Mesothelial cell of epicardium (in vitro differentiated cells): ENCODE measurements at places on chromosomes 1 and 21.

GRCh38 chr1:163205513-163205912 is 2.8 kb upstream of the RGS5 start:
- no peak overlapping the region for H3K27ac ChIP-seq
- H3K4me3 ChIP-seq = no peak overlapping the region
- peaks cover 29% of the 10 kb centered on the region for H3K4me1 ChIP-seq
- DNase-seq = no peak

- DNase-seq = no peak
- H3K36me3 ChIP-seq = no peaks in the 10 kb centered on the region
- no peak overlapping the region for H3K4me3 ChIP-seq
Measured at GRCh38 chr21:43825242-43825935, 36.0 kb downstream of the RRP1 start.

DNA sequence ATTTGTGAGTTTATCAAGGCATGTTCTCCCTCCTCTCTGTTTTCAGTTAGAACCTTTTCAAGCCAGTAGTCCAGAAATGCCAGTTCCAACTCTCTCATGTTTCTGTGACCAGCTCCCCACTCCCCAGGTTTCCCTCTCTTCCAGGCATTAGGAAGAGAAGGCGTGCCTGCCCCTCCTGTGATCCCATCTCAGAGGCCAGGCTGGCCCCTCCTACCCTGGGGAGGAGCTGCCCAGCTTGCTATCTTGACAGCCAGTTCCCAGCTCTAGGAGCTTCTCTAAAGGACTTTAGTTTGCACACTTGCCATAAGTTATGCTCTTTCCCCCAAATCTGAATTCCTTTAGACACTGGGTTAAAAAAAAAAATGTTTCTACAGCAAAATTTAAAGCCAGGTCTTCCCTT is 8.9 kb downstream of the HYI start:
- H3K36me3 ChIP-seq = peaks cover 35% of the 10 kb centered on the region
- no peak overlapping the region for H3K4me3 ChIP-seq
- no peaks in the 10 kb centered on the region for H3K27me3 ChIP-seq
- peak overlapping the region; percentile 21 for H3K27ac ChIP-seq

DNA sequence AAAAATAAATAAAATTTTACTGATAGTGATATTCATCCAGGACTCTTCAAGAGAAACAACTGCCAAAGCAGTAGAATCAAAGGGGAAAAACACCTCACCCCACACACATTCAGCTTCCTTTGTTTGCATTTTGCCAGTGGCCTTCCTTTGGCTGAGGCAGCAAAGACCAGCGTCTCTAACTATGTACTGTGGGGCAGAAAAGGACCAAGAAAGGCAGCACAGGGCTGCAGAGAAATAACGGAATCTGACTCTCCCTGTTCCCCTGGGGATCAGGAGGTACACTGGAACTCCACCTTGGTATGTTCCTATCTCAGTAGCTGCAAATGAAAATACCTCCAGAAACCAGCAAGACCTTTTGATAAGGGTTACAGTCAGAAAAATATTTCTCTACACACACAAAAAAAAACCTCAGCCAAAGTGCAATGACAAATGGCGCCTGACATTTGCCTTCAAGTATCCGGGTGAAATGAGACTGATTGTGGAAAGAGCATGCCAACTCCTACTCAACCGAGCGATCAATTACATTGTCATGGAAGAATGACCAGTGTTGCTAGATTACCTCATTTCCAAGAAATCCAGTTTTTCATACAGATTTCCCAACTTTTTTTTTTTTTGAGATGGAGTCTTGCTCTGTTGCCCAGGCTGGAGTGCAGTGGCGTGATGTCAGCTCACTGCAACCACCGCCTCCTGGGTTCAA is 50.9 kb downstream of the TARBP1 start:
- no peaks in the 10 kb centered on the region for H3K4me1 ChIP-seq
- H3K36me3 ChIP-seq = peaks cover 25% of the 10 kb centered on the region
- H3K27ac ChIP-seq = no peak overlapping the region
- H3K4me3 ChIP-seq = no peak overlapping the region
- DNase-seq = no peak

- peaks cover 2% of the 10 kb centered on the region for H3K36me3 ChIP-seq
- peak overlapping the region; percentile 77 for H3K27ac ChIP-seq
- no peak overlapping the region for H3K4me3 ChIP-seq
- no peak for DNase-seq
Measured at GRCh38 chr1:47677241-47677940, 239.5 kb downstream of the FOXD2 start.

GRCh38 chr1:17542645-17543044 is 3.1 kb downstream of the ARHGEF10L start:
- H3K4me1 ChIP-seq = peaks cover 31% of the 10 kb centered on the region
- no peak overlapping the region for H3K4me3 ChIP-seq
- H3K27ac ChIP-seq = no peak overlapping the region
- no peak for DNase-seq

GRCh38 chr1:206608108-206608698 is 4.1 kb downstream of the EIF2D start:
- peaks cover 12% of the 10 kb centered on the region for H3K4me1 ChIP-seq
- H3K27me3 ChIP-seq = no peaks in the 10 kb centered on the region
- H3K36me3 ChIP-seq = peaks cover 21% of the 10 kb centered on the region
- no peak for DNase-seq

DNA sequence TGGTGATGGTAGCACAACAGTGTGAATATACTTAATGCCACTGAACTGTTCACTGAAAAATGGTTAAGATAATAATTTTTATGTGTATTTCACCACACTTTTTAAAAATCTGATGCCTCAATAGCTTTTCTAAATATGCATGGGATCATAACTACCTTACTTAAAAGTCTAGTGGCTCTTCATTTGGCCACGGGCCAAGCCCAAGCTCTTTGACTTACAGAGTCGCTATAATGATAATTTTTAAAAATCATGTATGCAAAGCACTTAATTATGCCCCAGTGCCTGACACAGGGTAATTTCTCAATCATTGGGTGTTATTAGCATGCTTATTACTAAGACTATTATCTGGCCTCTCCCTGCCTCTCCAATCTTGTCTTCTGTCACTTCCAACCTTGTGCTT is 7.6 kb upstream of the CNN3 start:
- peaks cover 56% of the 10 kb centered on the region for H3K4me1 ChIP-seq
- H3K36me3 ChIP-seq = peaks cover 11% of the 10 kb centered on the region
- no peak overlapping the region for H3K4me3 ChIP-seq

DNA sequence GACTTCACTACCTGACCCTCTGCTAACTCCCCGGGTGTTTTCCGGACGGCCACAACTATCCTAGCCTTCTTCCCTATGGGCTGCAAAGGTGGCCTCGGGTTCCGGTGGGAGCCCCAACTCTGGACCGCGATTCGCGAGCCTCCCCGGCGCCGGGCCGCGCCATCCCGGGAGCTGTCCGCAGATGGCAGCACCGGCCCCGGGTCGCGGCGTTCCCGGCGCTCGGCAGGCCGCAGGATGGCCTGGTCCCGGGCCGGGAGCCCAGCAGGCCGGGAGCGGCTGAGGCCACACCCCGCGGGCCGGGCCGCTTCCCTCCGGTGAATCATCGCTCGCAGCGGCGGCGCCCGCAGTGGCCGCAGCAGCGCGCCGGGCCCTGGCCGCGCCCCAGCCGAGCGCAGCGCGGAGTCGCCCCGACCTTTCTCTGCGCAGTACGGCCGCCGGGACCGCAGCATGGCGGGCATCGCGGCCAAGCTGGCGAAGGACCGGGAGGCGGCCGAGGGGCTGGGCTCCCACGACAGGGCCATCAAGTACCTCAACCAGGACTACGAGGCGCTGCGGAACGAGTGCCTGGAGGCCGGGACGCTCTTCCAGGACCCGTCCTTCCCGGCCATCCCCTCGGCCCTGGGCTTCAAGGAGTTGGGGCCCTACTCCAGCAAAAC is at the start of gene CAPN2:
CAPN2 (plus strand) TSS at position 346 of the 656 bp plus-strand sequence; CDS start at position 448, 102 bp downstream.
- H3K27me3 ChIP-seq = no peaks in the 10 kb centered on the region
- peak within 1 kb of the TSS; percentile 84 for H3K27ac ChIP-seq
- H3K4me3 ChIP-seq = peak within 1 kb of the TSS; percentile 90

DNA sequence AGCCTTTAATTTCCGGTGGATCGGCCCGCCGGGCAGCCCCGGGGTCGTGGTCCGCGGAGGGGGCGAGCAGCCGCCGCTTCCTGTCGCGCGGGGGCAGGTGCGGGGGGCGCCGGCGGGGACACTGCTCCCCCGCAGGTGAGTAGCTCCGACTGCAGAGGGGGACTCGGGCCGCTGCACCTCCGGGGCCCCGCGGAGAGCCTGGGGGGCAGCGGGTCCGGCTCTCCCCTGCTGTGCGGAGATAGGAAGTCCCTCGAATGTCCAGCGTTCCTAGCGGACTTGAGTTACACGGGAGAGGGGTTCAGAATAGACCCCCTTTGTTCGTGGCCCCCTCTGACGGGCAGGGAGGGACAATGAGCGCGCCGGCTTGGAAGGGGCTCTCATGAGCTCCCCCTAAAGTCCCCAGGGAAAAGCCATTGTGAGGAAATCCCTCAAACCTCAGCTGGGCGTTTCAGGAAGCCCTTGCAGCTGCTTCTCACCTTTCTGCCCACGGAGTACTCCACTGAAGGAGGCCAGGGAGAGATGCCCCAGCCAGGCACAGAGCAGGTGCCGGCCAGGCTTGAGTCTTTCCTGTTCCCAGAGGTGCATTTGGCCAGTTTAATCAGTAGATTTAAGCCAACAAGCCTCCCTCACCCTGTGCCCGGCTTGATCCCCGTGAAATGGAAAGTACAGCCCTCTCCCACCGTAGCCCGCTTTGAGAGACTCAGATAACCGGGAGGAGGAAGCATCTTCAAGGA is 925 bp downstream of the PDE9A start:
- peak overlapping the region; percentile 78 for H3K4me3 ChIP-seq
- peaks cover 28% of the 10 kb centered on the region for H3K4me1 ChIP-seq
- no peak for DNase-seq

DNA sequence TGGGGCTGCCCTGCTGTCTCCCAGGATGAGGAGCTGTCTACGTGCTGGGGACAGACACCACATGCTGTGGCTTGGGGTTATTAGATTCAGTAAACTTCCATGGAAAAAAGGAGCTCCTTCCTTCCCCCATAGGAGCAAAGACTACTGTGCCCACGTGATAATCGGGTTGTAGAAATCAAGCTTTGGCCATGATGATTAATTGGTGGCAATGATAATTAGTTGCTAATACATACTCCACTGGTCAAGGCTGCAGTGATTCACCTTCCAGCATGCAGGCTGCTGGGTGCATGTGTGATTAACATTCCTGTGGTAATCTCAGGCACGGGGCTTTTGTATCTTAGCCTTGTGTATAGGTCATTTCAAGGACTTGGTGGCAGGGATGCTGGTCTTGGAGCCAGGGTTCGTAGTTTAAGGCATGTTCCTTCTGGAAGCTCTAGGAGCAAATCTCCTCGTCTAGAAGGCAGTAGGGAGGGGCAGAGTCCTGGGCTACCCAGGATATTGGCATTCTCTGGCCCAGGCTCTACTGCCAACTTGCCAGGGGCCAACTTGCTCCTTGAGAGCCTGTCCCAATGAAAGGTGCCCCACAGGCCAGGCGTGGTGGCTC is 41.4 kb downstream of the TMCO4 start:
- H3K27me3 ChIP-seq = no peaks in the 10 kb centered on the region
- no peak overlapping the region for H3K4me3 ChIP-seq
- no peak overlapping the region for H3K27ac ChIP-seq
- no peak for DNase-seq
- H3K36me3 ChIP-seq = peaks cover 8% of the 10 kb centered on the region
- H3K4me1 ChIP-seq = peaks cover 10% of the 10 kb centered on the region

DNA sequence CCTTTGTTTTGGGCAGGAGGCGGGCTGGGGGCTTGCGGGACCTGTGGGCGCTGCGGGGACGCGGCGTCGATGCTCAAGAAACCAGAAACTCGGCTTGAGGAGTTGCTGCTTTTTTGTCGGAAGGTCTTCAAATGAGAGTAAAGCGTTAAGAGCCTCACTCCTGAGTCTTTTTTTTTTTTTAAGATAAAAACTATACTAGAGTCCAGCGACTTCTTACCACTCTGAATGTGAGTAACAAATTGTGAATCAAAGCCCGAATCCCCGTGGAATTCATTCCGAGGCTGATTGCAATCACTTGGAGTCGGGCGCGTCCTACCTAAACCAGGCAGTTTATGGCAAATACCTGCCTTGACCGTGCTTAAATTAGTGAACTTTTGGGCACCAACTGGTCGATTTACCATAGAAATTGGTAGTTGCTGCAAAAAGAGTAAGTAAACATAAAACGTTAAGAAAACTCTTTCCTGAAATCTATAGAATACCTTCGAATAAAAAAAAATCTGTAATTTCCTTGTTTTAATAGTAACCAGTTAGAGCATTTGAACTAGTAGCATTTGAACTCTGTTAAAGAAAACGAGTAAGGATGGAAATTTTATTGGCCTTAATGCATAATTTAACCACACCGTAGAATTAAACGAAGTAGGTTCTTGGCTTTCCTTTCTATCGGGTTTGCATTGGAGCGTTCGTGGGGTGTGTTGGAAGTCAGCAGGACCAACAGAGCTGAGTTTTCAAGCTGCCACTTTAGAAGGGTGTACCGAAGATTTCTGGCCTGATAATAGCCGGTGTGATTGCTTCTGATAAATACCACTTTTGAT is 769 bp downstream of the GPSM2 start:
- peak overlapping the region; percentile 93 for H3K4me3 ChIP-seq
- H3K36me3 ChIP-seq = no peaks in the 10 kb centered on the region
- H3K4me1 ChIP-seq = peaks cover 9% of the 10 kb centered on the region

DNA sequence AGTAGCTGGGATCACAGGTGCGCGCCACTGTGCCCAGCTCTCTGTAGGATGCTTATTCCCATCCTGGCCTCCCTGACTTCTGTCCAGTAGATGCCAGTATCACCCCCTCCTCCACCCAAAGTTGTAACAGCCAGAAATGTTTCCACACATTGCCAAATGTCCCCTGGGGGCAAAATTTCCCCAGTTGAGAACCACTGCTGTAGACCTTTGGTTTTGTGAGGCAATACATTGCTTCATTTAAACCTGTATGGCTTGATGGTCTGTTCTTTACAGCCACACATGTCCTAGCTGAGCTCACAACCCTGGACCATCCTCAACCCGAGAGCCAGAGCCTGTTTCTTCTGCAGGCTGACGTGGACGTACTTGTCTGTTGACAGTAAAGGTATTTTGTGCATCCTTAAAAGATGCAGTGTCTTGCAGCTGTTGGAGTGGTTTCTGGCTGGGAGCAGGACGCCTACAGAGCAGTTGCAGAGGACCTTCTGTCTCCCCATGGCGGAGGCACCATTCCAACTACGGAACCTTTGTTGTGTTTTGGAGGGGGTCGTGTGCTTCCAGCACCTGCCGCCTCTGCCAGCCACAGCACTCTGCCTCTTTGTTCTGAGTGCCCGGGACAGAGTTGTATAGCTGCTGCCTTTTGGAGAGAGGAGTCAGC is 26.6 kb downstream of the DOP1B start:
- peaks cover 4% of the 10 kb centered on the region for H3K4me1 ChIP-seq
- no peaks in the 10 kb centered on the region for H3K27me3 ChIP-seq
- H3K4me3 ChIP-seq = no peak overlapping the region
- H3K36me3 ChIP-seq = peaks cover 9% of the 10 kb centered on the region
- no peak overlapping the region for H3K27ac ChIP-seq

GRCh38 chr1:43979528-43980254 is 681 bp downstream of the B4GALT2 start:
- peaks cover 44% of the 10 kb centered on the region for H3K4me1 ChIP-seq
- no peaks in the 10 kb centered on the region for H3K27me3 ChIP-seq
- peak overlapping the region; percentile 82 for H3K27ac ChIP-seq
- peaks cover 21% of the 10 kb centered on the region for H3K36me3 ChIP-seq

- H3K4me1 ChIP-seq = peaks cover 9% of the 10 kb centered on the region
- H3K27ac ChIP-seq = peak overlapping the region; percentile 97
- H3K36me3 ChIP-seq = peaks cover 30% of the 10 kb centered on the region
- H3K27me3 ChIP-seq = peaks cover 4% of the 10 kb centered on the region
- peak overlapping the region; percentile 96 for H3K4me3 ChIP-seq
- peak; percentile 58 for DNase-seq
Measured at GRCh38 chr1:145858238-145858900, 512 bp downstream of the PIAS3 start.
